Esophagus squamous epithelium (tissue), 5 donors: ENCODE measurements at places on chromosomes 7 and 10. TPM values are rescaled to one million over a fixed set of nuclear protein-coding genes. Genes with fewer than 3 reads are reported as not detected.

Gene BHLHA15
- 0.82 TPM for total RNA-seq

Gene AGR3
- total RNA-seq, result 3.4 TPM

Gene CNNM2
- total RNA-seq, result 2.2 TPM

Gene CACNA2D1
- total RNA-seq, result 12.8 TPM

DNA sequence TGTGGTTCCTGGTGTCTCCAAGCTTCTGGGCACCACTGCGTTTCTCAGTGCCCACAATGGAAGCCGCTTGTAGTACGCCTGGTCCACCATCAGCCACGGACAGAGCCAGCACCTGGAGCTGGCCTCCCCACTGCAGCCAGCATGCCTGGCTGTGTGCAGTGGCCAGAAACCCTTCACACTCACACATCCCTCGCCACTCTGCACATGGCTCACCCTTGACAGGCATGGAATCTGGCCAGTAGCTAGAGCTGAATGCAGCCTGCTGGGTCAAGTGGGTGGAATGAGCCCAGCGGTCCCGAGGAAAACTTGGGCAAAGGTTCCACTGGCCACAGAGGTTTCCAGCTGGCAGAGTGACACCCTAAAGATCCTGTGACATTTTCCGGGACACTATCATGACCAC, 146.0 kb upstream of the ADO start:
- no peak for DNase-seq

DNA sequence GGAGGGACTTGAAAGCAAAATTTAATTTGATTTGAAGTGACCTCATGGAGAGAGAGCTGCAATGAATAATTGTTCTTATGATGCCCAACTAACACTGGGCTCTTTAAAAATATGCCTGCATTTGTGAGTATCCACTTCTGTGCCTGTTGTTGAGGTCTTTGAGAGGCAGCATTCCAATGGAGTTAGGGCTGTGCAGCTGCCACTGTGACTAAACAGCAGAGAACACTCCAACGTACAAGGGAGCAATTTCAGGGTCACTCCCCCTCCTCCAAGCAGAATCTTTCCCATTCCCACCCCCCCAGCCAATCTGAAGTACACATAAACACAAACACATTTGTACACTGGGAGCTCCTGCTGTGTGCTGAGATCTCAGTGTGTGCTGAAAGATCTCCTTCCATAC, 28.0 kb upstream of the GSAP start:
- no peak for DNase-seq

DNA sequence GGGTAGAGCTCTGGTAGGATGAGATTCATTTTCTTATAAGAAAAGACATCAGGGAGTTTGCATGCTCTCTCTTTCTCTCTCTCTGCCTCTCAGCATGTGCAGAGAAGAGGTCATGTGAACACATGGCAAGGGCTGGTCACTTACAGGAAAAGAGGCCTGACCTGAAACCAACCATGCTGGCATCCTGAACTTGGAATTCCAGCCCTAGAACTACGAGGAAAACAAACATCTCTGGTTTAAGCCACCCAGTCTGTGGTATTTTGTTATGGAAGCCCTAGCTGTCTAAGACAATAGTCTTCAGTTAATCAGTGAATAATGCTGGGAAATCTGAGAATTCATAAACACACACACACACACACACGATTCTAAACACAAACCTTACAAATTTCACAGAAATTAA, 1104.2 kb upstream of the LRRN3 start:
- DNase-seq, result no peak

- DNase-seq, result no peak
Measured at GRCh38 chr10:32379318-32379949, 32.5 kb upstream of the EPC1 start.

- no peak for DNase-seq
Measured at GRCh38 chr7:112790586-112791003, 402 bp upstream of the TMEM168 start.

- no peak for DNase-seq
Measured at GRCh38 chr10:28200775-28201174, 102.1 kb downstream of the MPP7 start.

DNA sequence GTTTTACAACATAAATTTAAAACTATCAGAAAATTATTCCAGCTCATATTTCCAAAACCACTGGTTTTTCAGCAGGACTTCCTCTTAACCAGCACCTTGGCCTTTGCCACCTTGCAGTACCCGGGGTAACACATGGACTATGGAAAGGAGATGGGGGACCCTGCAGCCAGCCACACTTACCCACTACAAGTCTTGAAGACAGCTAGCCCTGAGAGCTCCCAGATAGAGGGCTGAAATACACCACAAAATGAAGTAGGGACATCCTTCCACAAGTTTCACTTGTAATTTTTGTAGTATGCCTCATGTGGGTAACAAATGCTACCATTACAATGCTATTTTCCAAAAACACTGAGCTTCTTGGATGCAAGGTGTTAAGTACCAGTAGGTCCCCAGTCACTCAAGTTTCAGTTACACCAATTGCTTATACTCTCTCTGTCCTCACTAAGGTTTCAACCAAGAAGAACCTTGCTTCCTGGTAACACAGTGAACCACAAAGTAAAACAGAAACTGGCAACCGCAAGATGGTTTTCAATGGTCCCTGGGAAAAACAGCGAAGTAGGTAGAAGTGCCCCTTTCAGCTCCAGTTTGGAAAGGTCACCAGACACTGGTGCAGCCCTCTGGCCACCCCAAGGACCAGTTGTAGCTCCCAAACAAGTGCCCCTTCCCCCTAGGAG, 110.9 kb downstream of the SGMS1 start:
- DNase-seq, result no peak

DNA sequence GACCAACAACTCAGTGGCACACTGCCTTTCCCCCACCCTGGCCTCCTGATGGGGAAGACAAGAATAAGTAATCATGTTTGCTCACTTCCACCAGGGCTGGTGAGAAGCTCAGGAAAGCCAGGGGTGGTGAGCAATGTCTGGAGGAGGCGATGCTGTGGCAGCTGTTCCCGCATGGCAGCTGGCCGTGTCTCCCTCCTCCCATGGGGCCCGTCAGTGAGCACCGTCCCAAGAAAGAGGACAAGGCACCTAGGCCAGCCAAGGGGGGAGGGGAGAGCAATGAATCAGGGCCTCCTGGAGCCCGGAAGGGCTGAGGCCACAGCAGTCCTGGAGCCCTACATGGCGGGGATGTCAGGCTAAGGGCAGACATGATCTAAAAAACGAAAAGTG, 69.2 kb upstream of the INSIG1 start:
- DNase-seq, result no peak

- DNase-seq, result no peak
Measured at GRCh38 chr7:51786284-51786683, 469.7 kb upstream of the COBL start.

GRCh38 chr7:106864298-106865081, 592 bp upstream of the PIK3CG start:
- no peak for DNase-seq

GRCh38 chr10:71972746-71973695, 8.8 kb downstream of the CHST3 start:
- DNase-seq, result no peak

DNA sequence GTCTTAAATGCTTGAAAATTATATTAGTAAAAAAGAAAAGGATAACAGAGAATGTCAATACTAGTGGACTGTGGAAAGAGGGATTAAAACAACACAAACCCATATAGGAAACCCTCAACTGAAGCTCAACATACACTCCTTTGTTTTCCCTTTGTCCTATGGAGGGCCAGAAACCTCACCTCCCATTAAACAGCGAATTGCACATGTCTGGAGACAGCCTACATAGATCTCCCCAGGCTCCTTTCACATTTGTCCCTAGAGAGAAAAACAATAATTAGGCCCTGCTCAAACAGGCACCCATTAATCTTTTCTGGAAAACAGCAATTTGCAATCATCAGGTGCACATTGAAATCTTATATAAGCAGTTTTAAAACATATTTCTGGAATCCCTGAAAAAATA, 87.6 kb upstream of the SEMA3D start:
- no peak for DNase-seq

GRCh38 chr7:133846203-133846945, 280.8 kb upstream of the LRGUK start:
- no peak for DNase-seq

- no peak for DNase-seq
Measured at GRCh38 chr10:72344932-72345331, 9.8 kb downstream of the DNAJB12 start.

DNA sequence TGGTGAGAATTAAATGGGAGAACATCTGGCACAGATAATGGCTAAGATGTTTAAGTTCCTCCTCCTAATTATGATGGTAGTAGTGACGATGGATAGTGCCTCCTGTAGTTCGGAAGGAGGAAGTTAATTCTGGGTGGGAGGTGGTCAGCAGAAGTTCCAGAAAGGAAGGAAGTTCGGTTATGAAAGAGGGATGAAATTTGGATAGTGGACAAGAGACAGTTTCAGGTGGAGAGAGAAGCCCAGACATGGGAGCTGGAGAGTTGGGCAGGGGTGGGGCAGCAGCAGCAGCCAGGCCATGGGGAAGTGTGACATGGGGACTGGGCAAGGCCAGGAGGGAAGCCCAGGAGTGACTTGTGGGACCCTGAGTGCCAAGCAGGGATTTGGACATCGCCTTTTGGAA, 99.5 kb downstream of the CCNY start:
- no peak for DNase-seq

DNA sequence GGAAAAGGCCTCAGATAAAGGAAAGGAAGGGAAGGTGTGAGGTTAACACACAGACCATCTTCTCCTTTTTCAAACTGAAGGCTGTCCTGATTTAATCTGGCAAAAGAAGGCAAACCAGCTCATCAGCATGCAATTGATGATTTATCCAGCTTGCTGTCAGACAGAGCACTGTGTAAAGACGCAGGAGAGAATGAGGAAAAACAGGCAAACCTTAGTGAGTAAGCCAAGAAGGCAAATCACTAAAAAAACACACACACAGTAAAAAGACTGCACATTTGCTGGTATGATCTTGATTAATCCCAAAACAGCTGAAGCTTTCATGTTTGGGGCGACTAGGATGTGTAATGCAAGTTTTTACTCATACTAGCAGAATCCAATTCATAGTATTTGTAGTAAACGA, 65.8 kb upstream of the SKAP2 start:
- DNase-seq, result no peak

DNA sequence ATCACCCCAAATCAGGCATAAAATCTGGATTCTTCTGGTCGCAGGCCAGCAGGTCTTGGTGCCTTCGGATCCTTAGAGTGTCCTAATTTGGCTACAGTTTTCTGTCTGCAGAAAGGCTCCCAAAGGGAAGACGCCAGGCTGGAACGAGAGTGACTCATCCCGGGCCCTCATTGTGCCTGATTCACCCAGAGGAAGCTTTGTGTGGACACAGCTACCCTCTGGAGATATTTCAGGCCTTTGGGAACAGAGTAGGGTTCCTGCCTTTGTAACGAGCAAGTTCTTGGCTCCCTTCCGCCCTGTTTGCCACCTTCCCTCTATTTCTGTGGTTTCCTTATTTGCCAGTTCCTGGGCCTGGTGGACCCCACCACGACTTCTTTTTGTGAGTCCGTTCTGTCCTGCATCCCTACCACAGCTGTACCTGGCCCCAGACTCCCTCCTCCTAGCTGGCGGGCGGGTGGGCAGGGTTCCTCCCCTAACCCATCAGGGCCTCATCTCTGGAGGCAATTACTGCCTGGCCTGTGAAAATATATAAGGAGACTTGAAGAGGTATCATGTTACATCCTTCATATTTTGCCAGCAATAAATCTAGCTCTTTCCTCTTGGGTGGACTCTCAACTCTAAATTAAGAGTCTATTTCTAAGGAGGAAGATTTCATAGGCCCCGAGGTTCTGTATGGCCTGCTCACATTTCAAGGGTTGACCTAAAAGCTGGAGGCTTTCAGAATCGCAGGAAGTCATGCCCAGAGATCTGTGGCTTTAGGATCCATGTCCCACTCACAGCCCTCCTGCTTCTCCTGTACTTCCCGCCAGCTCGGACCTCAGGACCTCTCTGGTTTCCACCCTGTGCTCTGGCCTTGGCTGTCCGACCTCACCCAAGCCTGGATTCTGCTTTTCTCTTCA, 219.2 kb upstream of the ZNF32 start:
- DNase-seq, result no peak

GRCh38 chr7:71846160-71846559, 566.0 kb downstream of the CALN1 start:
- DNase-seq, result no peak

DNA sequence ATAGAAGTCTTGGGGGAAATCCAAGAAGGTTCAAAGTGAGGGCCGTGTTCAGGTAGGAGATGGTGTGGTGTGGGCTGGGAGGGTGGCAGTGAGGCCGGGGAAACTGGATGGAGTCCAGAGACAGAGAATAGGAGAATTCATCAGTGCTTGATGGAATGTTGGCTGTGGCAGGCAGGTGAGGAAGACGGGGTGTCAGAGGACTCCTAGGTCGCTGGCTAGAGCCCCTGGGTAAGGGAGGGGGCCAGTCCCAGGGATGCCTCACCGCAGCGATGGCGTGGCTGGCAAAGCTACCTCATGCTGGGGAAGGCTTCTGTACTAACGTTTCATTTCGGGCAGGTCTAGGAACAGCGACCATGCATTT, 373.0 kb downstream of the RPS24 start:
- no peak for DNase-seq

DNA sequence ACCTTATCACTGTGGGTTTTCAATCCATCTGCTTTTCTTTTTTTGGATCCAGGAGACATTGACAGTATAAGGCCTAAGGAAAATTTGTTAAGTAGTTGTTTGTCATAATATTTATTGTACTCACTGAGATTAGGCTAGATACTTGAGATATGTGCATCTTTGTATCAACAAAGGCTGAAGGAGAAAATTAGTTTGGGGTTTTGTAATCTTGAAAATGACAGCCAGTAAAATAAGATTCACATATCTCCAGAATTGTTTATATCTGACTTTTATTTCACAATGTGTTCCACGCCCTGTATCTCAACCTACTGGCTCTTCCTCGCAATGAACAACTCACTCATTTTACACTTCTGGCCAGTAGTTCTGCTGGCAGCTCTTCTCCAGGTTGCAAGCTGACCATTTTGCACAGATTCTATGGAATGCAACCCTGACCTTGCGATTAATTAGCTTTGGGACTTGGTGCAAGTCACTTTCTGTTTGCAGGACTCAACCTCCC, 132.7 kb downstream of the GATA3 start:
- no peak for DNase-seq

DNA sequence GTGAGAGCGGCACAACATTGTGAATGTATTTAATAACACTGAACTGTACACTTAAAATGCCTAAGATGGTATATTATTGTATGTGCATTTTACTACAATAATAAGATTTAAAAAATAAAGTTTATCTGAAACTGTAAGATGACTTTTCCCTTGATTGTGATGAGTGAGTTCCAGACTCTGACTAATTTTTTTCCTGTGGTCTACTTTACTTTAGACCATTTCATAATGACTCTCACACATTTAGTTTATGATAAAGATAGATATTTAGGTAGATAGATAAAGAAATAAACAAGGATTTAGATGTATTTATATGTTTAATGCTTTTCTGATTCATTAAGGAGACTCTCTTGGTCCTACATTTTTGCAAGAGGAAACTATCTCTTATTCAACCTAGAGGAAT, 835.9 kb upstream of the SORCS1 start:
- no peak for DNase-seq
